CD8-positive, alpha-beta memory T cell (primary cell): ENCODE measurements at places on chromosomes 6 and 20.

DNA sequence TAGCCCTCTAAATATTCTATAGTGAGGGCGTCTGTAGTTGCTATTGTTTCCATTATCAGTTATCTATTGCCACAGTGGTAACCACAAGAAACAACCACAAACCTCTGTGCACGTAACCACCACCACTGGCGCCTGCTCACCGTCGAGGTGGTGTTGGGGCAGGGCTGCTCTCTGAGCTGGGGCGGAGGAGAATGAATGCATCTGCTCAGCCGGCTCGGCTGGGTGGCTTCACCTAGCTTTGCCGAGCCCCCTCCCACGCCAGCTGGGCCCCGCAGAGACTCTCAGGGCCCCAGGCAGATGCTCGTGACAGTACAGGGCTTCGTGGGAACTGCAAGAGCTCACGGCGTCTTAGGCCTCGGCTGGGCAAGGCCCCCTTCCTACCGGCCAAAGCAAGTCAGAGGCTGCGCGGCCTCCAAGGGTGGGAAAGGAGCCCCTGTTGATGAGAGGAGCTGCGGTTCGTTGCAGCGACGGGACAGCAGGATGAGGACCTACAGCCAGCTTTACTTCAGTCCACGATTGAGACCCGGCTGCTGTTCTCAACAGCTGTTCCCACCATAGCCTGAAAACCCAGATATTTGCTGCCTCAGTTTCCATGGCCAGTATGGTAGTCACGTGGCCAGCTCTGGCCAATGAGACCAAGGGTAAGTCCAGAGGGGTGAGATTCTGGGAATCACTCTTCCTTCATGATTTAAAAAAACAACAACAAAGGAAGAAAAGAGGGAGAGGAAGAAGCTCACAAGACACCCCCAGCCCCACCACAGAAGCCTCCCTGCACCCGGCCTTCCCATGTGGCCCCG, 120.2 kb upstream of the AFDN start:
- peaks cover 44% of the 10 kb centered on the region for H3K27me3 ChIP-seq
- no peak overlapping the region for H3K4me3 ChIP-seq
- H3K27ac ChIP-seq, result no peak overlapping the region

DNA sequence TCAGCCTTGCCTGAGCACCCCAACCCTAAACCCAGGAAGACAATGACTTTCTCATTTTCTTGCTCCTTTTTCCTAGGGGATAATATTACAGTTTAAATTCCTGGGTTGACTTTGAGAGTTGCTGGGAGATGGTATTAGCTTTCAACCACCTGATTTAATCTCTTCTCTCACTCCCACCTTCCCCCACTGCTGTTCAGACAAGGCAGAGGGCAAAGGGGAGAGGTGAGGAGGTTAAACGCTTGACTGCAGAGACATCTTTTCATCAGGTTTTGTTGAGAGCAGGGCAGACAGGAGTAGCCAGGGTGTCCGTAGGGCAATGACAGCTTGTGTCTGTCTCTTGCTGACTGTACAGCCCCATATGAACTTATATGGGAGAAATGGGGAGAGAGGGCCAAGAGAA, 811.2 kb downstream of the MAFB start:
- no peaks in the 10 kb centered on the region for H3K36me3 ChIP-seq
- no peaks in the 10 kb centered on the region for H3K27me3 ChIP-seq

- no peaks in the 10 kb centered on the region for H3K27me3 ChIP-seq
- no peaks in the 10 kb centered on the region for H3K4me1 ChIP-seq
- H3K27ac ChIP-seq, result no peak overlapping the region
- H3K36me3 ChIP-seq, result no peaks in the 10 kb centered on the region
These were observed 1193.0 kb upstream of the CITED2 start for GRCh38 chr6:140567466-140567865.

- no peaks in the 10 kb centered on the region for H3K27me3 ChIP-seq
- H3K27ac ChIP-seq, result peak overlapping the region; percentile 27
- H3K4me3 ChIP-seq, result no peak overlapping the region
- H3K36me3 ChIP-seq, result peaks cover 36% of the 10 kb centered on the region
- H3K4me1 ChIP-seq, result no peaks in the 10 kb centered on the region
These were observed 17.0 kb downstream of the SPAG4 start for GRCh38 chr20:35632539-35633115.

DNA sequence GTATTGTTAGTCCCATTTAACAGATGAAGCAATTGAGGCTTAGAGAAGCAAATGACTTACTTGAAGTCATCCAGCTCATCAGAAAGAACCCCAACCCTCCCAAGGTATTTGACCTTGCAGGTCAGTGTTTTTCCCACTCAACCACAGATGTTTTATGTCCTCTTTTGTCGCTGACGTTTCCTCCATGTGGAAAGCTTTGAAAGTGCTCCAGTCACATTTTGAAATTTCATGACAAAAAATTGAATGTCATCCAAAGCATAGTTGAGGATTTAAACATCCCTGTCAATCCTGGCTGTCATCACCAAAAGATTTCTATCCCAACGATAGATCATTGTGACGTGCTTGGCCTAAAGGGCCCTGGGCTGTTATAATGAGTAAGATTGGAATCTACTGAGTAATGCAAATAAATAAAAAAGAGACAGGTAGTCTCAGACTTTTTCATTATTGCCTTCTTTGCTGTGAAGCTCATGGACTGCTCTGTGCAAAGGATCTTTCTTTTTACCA, 102.7 kb downstream of the TSHZ2 start:
- peaks cover 11% of the 10 kb centered on the region for H3K4me1 ChIP-seq
- H3K27ac ChIP-seq, result no peak overlapping the region
- no peak overlapping the region for H3K4me3 ChIP-seq
- no peaks in the 10 kb centered on the region for H3K27me3 ChIP-seq
- no peak for DNase-seq
- no peaks in the 10 kb centered on the region for H3K36me3 ChIP-seq

DNA sequence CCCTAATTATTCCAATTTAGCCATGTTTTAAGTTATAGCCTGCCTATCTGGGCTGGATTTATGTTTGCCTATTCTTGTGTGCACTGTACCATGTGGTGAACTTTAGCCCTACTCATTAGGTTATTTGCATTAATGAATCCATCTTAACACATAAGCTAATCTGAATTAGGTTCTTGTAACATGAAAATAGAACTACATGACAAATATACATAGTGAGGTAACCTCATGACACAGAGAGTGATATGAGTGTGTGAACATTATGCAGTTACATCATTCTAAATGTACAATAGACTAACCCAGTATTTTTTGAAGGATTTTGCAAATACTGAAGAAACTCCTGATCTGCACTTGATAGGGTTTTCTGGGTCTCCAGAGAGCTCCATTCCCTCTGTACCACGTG, 733.7 kb upstream of the CITED2 start:
- H3K27ac ChIP-seq, result no peak overlapping the region
- DNase-seq, result no peak
- no peaks in the 10 kb centered on the region for H3K4me1 ChIP-seq
- H3K4me3 ChIP-seq, result no peak overlapping the region
- no peaks in the 10 kb centered on the region for H3K36me3 ChIP-seq

GRCh38 chr20:43975096-43975768, 60.6 kb downstream of the TOX2 start:
- no peak overlapping the region for H3K27ac ChIP-seq
- no peaks in the 10 kb centered on the region for H3K27me3 ChIP-seq
- no peak overlapping the region for H3K4me3 ChIP-seq
- H3K36me3 ChIP-seq, result no peaks in the 10 kb centered on the region
- no peak for DNase-seq

GRCh38 chr20:37777988-37778659, 84.3 kb downstream of the CTNNBL1 start:
- no peak overlapping the region for H3K4me3 ChIP-seq
- H3K27ac ChIP-seq, result no peak overlapping the region
- peaks cover 7% of the 10 kb centered on the region for H3K36me3 ChIP-seq
- no peaks in the 10 kb centered on the region for H3K27me3 ChIP-seq

DNA sequence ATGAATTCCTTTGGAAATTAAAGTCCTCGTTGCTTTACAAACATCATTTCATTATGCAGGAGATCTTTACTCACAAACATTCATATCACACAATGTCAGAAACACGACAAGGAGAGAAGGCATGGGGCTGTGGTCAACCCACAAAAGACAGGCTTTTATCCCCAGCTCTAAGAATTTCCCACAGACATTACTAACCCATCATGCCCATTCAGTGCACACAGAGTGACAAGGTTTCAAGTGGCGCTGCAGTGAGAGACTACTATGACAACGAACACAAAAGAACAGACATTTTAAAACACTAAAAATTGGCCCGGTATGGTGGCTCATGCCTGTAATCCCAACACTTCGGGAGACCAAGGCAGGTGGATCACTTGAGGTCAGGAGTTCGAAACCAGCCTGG, 579.8 kb upstream of the AGPAT4 start:
- H3K27ac ChIP-seq, result no peak overlapping the region
- no peak for DNase-seq

- H3K4me3 ChIP-seq, result no peak overlapping the region
- peaks cover 47% of the 10 kb centered on the region for H3K36me3 ChIP-seq
- no peak for DNase-seq
- peaks cover 39% of the 10 kb centered on the region for H3K4me1 ChIP-seq
These were observed 14.8 kb downstream of the SRSF3 start for GRCh38 chr6:36608788-36609563.

DNA sequence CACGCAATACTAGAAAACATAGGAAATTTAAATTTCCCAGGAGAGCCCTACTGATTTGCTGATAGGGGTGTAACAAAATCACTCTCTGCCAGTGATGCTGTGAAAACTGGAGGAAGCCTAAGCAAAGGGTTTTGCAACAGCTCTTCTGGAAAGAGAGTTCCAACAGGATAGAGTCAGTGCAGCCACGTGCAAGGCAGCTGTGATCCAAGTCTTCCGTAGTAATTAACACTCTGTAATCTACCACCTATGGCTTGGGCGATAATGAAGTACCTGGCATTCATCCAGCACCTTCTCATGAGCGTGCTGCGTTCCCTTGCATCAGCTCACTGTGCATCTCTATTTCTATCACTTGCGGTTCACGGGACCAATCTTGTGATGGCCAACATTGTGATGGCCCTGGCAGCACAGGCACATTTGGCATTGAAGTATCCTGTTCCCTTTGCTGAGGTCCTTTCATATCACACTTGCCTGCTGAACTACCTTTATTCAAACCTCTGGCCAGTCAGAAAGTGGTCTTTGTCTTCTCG, 48.2 kb downstream of the IRF4 start:
- no peaks in the 10 kb centered on the region for H3K36me3 ChIP-seq
- no peak overlapping the region for H3K27ac ChIP-seq
- H3K4me1 ChIP-seq, result peaks cover 10% of the 10 kb centered on the region
- H3K4me3 ChIP-seq, result no peak overlapping the region
- DNase-seq, result no peak

DNA sequence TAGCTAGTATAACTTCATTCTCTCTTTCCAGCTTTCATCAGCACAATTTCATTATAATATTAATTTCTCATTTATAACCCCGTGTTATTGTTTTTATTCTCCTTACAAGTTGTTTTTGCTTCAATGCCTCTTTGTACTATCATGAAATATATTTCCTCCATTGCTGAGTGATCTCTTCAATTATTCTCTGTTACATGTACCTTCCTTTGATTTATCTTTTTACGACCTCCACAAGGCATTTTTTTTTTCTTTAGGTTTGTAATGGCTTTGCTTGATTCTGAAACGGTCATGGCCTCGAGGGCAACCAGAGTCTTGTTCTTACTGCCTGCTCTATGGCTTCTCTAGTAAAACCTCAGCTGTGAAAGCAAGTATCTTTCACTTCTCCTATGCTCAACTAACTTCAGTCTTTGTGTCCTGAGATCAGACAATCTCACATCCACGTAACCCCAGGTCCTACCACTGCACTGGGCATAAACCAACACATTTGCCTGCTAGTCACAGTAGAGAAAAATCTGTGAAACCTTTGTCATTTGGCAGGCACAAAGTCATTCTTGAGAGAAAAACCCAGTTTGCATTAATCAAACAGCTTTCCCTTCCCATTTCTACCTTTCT, 119.9 kb downstream of the UST start:
- no peaks in the 10 kb centered on the region for H3K27me3 ChIP-seq
- no peaks in the 10 kb centered on the region for H3K36me3 ChIP-seq
- no peak overlapping the region for H3K27ac ChIP-seq
- H3K4me3 ChIP-seq, result no peak overlapping the region
- no peak for DNase-seq

GRCh38 chr6:53627391-53628218, 38.0 kb downstream of the KLHL31 start:
- H3K27ac ChIP-seq, result no peak overlapping the region
- no peak for DNase-seq
- H3K36me3 ChIP-seq, result no peaks in the 10 kb centered on the region
- H3K4me1 ChIP-seq, result no peaks in the 10 kb centered on the region

GRCh38 chr6:22222469-22222868, 74.4 kb downstream of the PRL start:
- no peak overlapping the region for H3K27ac ChIP-seq
- H3K36me3 ChIP-seq, result no peaks in the 10 kb centered on the region
- DNase-seq, result no peak

DNA sequence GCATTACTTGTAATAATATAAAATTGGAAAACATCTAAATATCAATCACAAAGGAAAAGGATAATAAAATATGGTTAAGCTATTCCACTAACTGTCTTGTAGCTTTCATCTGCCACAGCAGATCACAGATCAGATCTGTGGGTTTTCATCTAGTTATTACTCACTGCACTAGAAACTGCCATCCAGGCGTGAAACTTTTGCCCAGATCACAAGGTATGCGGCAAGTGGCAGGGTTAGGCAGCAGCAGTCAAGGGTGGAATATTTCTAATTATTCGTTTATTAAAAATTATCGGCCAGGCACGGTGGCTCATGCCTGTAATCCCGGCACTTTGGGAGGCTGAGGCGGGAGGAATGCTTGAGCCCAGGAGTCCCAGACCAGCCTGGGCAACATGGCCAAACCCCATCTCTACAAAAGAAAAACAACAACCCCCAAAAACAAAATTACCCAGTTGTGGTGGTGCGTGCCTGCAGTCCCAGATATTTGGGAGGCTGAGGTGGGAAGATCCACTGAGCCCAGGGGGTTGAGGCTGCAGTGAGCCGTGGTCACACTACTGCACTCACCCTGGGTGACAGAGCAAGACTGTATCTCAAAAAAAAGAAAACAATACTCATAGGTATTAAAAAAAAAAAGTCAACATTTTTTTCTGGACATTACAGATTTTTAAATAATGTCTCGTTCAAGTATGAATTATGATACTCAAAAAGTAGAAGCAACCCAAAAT, 32.1 kb downstream of the BEND3 start:
- no peaks in the 10 kb centered on the region for H3K27me3 ChIP-seq
- no peak for DNase-seq
- H3K27ac ChIP-seq, result no peak overlapping the region
- no peak overlapping the region for H3K4me3 ChIP-seq

DNA sequence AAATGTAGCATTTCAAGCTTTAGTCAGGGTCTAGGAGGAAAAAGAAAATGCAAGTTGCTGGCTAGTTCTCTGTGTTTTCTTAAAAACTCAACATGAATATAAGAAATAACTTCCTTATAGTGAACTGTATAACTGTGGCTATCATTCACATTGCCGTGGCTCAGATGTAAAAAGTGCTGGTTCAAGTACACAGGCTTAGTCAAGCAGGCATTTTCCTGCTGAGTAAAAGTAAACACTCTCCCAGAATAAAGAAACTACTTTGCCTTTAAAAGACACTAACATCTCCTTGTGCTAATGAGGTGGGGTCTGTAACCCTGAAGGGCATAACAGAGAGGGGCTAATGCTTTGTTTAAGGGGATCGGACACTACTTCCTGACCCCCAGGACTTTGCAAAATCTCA, 3.3 kb downstream of the ATP5F1E start:
- H3K27ac ChIP-seq, result no peak overlapping the region
- H3K36me3 ChIP-seq, result peaks cover 38% of the 10 kb centered on the region
- DNase-seq, result no peak
- peaks cover 50% of the 10 kb centered on the region for H3K4me1 ChIP-seq
- H3K4me3 ChIP-seq, result no peak overlapping the region
